ENCODE measurements at places on chromosomes 4 and X. TPM values are rescaled to one million over a fixed set of nuclear protein-coding genes. Genes with fewer than 3 reads are reported as not detected.

The ADH1A gene
- total RNA-seq = 6.4 TPM

- DNase-seq = no peak
- H3K27me3 ChIP-seq = no peaks in the 10 kb centered on the region
- H3K4me1 ChIP-seq = no peaks in the 10 kb centered on the region
- no peak overlapping the region for H3K4me3 ChIP-seq
- H3K36me3 ChIP-seq = no peaks in the 10 kb centered on the region
Observed at GRCh38 chrX:127030016-127030748, 210.7 kb downstream of the PRR32 start.

- no peaks in the 10 kb centered on the region for H3K4me1 ChIP-seq
- no peak for DNase-seq
- H3K4me3 ChIP-seq = no peak overlapping the region
- H3K27ac ChIP-seq = no peak overlapping the region
Observed at GRCh38 chrX:154809939-154810665, 4.8 kb upstream of the MPP1 start.

The IQCM gene
- not detected for total RNA-seq

The LRRC66 gene
- 3.3 TPM for total RNA-seq

DNA sequence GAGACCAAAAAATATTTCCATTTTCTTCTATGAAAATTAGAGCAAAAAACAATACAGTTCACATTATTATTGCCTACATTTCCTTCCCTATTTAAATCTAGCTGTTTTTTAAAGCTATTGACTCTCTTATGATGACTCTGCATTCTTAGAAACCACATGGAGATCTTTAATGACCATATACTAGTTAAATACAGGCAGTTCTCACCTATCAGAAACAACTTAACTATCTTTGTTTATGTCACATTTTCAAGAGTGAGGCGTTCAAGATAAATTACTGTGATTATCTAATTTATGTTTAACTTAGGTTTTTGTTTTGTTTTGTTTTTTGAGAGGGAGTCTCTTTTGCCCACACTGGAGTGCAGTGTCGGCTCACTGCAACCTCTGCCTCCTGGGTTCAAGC, 3.0 kb downstream of the CISD2 start:
- no peak overlapping the region for H3K27ac ChIP-seq
- H3K4me3 ChIP-seq = no peak overlapping the region
- peaks cover 40% of the 10 kb centered on the region for H3K36me3 ChIP-seq

The ZNF674 gene
- total RNA-seq = 4.3 TPM

DNA sequence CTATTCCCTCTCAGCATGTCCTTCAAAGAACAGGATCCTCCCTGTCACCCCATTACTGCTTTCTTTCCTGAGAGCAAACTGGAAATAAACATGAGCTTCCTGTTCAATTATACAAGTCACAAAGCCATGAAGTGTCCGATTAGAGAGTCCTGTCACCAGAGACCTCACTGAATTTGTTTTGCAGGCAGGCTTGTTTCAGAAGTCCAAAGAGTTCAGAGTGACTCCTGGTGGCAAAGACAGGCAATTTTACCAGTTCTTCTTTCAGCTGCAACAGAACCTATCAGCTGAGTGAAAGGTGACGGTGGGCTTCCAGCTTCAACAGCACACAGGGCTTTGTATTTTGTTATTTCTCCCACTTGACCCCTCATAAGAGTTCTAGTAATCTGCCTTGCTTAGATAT, 6.4 kb downstream of the ELK1 start:
- no peak overlapping the region for H3K27ac ChIP-seq
- no peak for DNase-seq
- H3K27me3 ChIP-seq = no peaks in the 10 kb centered on the region
- H3K4me3 ChIP-seq = no peak overlapping the region
- H3K36me3 ChIP-seq = peaks cover 20% of the 10 kb centered on the region

- no peaks in the 10 kb centered on the region for H3K4me1 ChIP-seq
- H3K36me3 ChIP-seq = peaks cover 34% of the 10 kb centered on the region
- no peaks in the 10 kb centered on the region for H3K27me3 ChIP-seq
- no peak for DNase-seq
Observed at GRCh38 chrX:115948018-115948923, 222.3 kb upstream of the AGTR2 start.

The IDH3G gene
- 50.0 TPM for total RNA-seq

DNA sequence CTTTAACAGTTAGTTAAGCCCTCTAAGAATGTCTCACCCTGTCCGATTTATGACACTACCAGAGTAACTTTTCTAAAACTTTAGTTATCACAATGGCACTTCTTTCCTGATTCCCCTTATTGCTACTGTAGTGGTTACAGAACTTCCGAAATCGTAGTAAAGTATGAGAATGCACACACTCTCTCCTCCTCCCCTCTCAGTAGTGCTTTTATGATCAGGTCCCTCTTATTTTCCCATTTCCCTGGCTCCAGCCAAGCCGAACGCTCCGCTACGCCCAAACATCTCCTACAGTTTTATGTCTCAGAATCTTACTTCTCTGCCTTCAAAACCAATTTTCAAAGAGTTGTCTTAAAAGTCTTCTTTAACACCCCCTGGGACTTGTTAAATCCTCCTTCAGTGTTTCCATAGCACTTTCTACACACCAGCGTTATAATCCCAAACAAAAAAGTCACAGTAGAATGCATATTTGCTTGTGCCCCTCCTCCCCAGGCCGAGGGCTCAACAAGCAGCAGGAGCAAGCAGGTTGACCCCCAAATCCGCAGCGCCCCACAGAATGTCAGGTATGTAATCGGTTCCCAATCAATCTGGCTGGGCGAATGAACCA, 671 bp downstream of the HPF1 start:
- H3K4me1 ChIP-seq = peaks cover 12% of the 10 kb centered on the region
- H3K27ac ChIP-seq = peak overlapping the region; percentile 68
- H3K36me3 ChIP-seq = no peaks in the 10 kb centered on the region
- H3K4me3 ChIP-seq = peak overlapping the region; percentile 95
- peaks cover 10% of the 10 kb centered on the region for H3K27me3 ChIP-seq

The PKD2 gene
- total RNA-seq = 47.5 TPM

DNA sequence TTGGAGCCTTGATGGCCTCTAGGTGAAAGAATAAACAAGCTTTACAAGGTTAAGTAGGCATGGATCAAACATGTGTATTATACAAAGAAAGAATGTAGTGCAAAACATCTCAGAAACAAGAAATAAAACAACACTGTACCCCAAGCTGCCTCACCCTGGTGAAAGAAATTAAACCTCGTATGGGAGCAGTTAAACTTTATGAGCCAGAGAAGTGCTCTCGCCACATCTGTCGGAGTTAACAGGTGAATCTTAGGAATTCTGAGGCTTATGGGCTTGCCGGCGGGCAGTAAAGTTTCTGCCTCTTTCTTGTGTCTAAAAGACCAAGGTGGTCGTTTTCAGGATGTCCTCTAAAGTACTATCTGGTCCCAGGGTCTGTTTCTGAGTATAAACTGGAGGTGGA, 34.0 kb upstream of the ARSH start:
- H3K27me3 ChIP-seq = no peaks in the 10 kb centered on the region
- no peaks in the 10 kb centered on the region for H3K36me3 ChIP-seq
- no peak overlapping the region for H3K27ac ChIP-seq
- H3K4me3 ChIP-seq = no peak overlapping the region
- H3K4me1 ChIP-seq = peaks cover 17% of the 10 kb centered on the region

The PLRG1 gene
- 95.7 TPM for total RNA-seq

Measured in type B pancreatic cell (in vitro differentiated cells).